Stimulated activated CD4-positive, alpha-beta T cell treated with anti-CD3 and anti-CD28 coated beads, Interleukin-1b, Interleukin-23, amount 100 ng/mL, for 1 hour (primary cell): ENCODE measurements at places on chromosomes 2 and 18.

- no peak for DNase-seq
Measured at GRCh38 chr18:12744103-12744502, 41.3 kb downstream of the PSMG2 start.

GRCh38 chr2:16034151-16034974 lies 94.0 kb downstream of the MYCN start:
- no peak for DNase-seq

- DNase-seq = no peak
Measured at GRCh38 chr2:144265654-144266053, 254.3 kb downstream of the ZEB2 start.

DNA sequence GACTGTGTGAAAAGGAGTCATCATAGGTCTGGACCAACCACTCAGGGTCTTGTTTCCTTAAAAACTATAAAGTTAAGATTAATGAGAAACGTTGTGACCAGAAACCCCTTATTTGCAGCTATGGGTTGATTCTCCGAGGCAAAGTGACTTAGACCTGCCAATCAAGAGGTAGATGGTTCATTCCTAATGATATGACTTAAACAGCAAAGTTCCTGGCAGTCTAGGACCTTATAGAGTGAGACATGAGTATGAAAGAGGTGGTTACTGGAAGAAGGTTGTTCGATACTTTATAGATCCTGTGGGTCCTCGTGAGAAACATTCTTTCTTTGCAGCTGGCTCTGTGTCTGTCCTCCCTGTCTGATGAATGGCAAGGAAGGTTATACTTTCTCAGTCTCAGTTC lies 8.0 kb downstream of the SFXN5 start:
- no peak for DNase-seq

DNA sequence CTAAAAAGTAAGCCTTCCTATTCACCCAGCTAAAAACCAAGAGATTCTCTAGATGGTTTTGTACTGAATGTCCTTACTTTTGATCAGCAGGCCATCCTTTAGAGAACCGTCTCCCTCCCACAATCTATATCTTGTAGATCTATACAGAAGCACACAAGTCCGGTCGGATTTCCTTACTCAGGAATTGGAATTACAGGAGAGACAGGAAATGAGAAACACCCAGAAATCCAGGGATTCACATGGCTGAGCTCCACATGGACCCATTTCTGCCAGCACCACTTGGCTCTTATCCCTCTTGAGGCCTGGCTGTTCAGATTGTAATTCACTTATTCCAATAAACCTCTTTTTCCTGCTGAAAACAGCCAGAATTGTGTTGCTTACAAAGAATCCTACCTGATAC lies 4.5 kb downstream of the OLA1 start:
- no peak for DNase-seq

- DNase-seq = no peak
Measured at GRCh38 chr18:76405681-76406356, 89.2 kb downstream of the ZNF516 start.

GRCh38 chr2:99648178-99648844 lies 158.5 kb upstream of the REV1 start:
- no peak for DNase-seq

GRCh38 chr2:28510184-28510583 lies 14.3 kb downstream of the PLB1 start:
- no peak for DNase-seq

- no peak for DNase-seq
Measured at GRCh38 chr2:112680666-112681101, 34.9 kb downstream of the SLC20A1 start.

- DNase-seq = no peak
Measured at GRCh38 chr2:113342650-113343049, 63.9 kb upstream of the PAX8 start.

GRCh38 chr2:153059338-153060052 lies 341.1 kb downstream of the ARL6IP6 start:
- DNase-seq = no peak

DNA sequence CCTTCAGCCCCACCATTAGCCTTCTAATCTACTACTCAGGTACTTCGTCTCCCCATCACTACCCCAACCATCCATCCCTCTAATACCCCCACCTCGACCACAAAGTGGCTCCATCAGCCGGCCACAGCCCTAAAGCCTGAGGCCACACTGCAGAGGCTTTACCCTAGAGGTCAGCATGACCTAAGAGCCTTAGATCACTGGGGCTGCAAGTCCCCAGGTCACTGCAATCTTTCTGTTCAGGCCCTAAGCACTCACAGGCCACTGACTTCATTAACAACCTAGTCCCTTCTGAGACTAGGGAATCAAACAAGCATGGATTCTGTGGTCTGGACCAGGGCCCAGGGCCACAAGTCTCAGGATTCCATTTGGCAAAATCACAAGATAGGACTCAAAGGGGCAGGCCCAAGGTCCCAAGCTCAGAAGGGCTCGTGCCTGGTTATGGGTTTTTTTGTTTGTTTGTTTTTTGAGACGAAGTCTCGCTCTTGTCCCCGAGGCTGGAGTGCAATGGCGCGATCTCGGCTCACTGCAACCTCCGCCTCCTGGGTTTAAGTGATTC lies 37.0 kb upstream of the PKDCC start:
- DNase-seq = no peak

GRCh38 chr2:193240752-193241151 lies 1046.0 kb upstream of the TMEFF2 start:
- DNase-seq = no peak
